ENCODE measurements at places on chromosomes 5 and 9. TPM values are rescaled to one million over a fixed set of nuclear protein-coding genes. Genes with fewer than 3 reads are reported as not detected.
A peak's percentile ranks its signal among the peaks of the same experiment; 100 is the strongest.

DNA sequence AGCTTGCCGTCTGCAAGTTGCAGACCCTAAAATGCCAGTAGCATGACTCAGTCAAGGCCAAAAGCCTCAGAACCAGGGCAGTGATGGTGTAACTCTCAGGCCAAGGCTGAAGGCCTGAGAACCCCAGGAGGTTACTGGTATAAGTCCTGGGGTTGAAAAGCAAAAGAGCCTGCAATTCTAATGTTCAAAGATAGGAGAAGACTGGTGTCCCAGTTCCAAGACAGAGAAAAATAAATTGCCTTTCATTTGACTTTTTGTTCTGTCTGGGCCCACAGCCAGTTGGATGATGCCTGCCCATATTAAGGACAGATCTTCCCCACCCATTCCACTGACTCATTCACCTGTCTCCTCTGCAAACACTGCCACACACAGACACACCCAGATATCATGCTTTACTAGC is 673.2 kb downstream of the CDH18 start:
- DNase-seq = no peak

GRCh38 chr5:83475391-83475863 is 3.9 kb downstream of the VCAN start:
- DNase-seq = no peak

LOX gene
- total RNA-seq = not detected

GRCh38 chr5:149485655-149486615 is 65.3 kb downstream of the CSNK1A1 start:
- no peak for DNase-seq

DNA sequence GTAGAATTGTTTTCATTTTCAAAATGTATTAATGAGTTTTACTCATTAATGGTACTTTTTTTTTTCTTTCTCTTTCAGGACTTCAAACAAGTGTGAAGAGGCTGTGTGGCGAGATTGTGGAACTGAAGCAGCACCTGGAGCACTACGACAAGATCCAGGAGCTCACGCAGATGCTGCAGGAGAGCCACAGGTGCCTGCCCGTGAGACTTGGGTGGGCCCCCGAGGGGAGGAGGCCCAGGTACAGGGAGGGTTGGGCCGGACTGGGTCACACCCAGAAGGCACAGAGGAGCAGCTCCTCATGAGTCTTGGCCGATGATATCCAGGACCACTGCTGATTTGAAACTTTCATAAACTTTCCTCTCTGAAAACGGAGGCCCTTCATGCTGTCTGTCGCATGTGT is 35.6 kb downstream of the CEP72 start:
- DNase-seq = no peak

GRCh38 chr9:136974817-136975535 is 2.3 kb upstream of the PTGDS start:
- no peak for DNase-seq

DNA sequence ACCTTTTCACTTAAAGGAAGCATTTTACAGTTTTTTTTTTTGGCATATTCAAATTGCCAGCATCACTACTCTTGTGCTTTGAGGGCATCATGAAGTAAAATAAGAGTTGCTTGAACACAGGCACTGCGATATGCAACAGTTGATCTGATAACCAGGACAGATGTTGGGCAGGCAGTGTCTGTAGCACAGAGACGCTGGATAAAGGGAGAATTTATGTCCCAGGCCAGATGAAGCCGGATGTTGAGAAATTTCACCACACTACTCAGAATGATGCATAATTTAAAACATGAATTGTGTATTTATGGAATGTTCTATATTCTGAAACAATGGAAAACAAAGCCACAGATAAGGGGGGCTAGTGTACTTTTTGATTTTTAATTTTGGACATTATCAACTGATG is 71.4 kb downstream of the SLC12A2 start:
- DNase-seq = no peak

- DNase-seq = no peak
These were observed 37.7 kb downstream of the ASS1 start for GRCh38 chr9:130482463-130482862.

- DNase-seq = peak; percentile 16
These were observed 601 bp downstream of the ERGIC1 start for GRCh38 chr5:172834415-172835289.

PCDHGA2 gene
- total RNA-seq = not detected

Measured in T-cell (primary cell).